ENCODE measurements at places on chromosomes 2 and 18.

GRCh38 chr2:129702416-129703176 lies 276.9 kb upstream of the RAB6C start:
- no peak for DNase-seq

DNA sequence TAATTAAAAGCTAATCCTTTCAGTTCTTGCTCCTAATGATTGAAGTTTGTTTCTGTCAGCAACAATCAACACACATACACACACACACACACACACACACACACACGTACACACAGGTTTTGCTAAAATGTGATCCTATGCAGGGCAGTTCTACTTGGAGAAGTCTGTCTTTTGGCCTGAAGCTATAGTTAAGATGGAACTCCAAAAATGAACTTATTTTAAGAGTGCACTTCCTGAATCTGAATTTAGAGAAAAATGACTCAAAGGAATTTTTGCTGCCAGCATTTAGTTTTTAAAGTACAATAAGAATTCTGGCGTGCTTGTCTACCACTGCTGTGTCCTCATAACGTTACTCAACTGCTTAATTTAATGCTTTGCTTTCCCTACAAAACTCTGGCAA lies 6.6 kb downstream of the GALNT5 start:
- DNase-seq = no peak

- no peak for DNase-seq
Observed at GRCh38 chr2:161031511-161031910, 128.7 kb upstream of the TANK start.

DNA sequence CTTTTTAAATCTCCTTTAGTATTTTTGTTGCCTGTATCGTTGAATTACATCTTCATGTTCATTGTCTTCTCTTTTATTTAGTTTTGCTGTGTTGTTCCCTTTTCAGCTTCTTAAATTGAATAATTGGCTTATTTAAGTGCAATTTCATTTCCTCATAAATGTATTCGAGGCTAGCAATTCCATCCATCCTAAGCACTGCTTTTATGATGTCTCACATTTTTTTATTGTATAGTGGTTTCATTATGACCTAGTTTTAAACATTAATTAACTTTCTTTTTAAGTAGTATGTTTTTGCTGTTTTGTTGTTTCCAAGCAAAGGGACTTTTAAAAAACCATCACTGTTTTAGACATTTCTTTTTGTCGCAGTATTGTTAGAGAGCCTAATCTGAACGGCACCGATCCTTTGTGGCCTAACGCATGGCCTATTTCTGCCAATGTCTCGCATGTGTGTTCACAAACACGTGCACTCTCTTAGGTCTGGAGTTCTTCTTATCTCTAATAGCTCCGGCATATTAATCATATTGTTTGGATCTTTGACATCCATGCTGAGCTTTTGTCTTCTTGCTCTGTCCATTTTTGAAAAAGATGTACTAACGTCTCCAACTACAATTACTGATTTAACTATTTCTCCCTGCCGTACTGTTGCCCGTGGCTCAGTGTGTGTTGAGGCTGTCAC lies 59.6 kb upstream of the ZNF516 start:
- DNase-seq = no peak

GRCh38 chr2:8152392-8153257 lies 529.2 kb upstream of the ID2 start:
- DNase-seq = no peak
